ENCODE measurements at places on chromosomes 5 and 9. TPM values are rescaled to one million over a fixed set of nuclear protein-coding genes. Genes with fewer than 3 reads are reported as not detected.
A peak's percentile ranks its signal among the peaks of the same experiment; 100 is the strongest.

The PCDHGB6 gene
- 0.38 TPM for polyA plus RNA-seq

The NAIP gene
- polyA plus RNA-seq: 3.7 TPM

DNA sequence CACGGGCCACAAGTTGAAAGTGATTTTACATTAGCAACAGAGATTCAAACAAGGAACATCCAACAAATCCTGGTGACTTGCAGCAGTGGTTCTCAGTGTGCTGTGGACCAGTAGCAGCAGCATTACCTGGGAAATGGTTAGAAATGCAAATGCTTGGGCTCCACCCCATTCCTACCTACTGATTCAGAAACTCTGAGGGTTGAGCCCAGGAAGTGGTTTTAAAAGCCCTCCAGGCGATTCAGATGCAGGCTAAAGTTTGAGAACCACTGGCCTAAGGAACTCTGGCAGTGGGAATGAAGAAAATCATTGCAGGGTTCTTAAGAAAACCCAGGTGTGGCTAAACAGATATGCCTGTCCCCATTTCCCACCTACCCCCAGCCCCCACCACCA, 398.8 kb downstream of the ENC1 start:
- H3K27me3 ChIP-seq: peaks cover 16% of the 10 kb centered on the region
- H3K27ac ChIP-seq: no peak overlapping the region
- DNase-seq: no peak
- no peaks in the 10 kb centered on the region for H3K36me3 ChIP-seq
- H3K4me1 ChIP-seq: no peaks in the 10 kb centered on the region
- no peak overlapping the region for H3K4me3 ChIP-seq

DNA sequence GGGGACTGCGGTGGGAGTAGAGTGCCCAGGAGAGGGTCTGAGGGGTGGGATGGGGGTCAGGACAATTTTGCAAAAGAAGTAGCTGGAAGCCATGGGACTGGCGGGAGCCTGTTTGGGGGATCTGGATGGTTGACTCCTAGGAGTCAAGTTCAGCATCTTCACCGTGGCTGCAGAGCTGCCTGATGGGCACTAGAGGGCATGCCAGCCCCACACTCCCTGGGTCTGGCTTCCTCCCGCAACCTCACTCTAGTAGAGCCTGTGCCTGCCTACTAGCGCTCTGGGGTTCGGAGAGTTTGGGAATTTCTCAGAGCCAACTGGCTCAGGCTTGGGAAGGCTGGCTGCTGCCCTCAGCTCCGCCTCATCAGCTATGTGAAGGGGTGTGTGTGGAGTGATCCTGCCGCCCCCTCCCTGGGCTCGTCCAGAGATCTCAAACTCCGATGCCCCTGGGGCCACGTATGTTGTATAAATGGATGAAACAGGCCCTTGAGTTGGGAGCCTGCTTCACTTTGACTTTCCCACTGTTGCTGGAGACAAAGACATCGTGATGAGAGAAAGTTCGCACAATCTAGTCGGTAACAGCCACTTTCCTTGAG, 10.8 kb downstream of the TSPAN17 start:
- peaks cover 41% of the 10 kb centered on the region for H3K4me1 ChIP-seq
- peaks cover 23% of the 10 kb centered on the region for H3K36me3 ChIP-seq
- DNase-seq: peak; percentile 66
- H3K27me3 ChIP-seq: peaks cover 7% of the 10 kb centered on the region

DNA sequence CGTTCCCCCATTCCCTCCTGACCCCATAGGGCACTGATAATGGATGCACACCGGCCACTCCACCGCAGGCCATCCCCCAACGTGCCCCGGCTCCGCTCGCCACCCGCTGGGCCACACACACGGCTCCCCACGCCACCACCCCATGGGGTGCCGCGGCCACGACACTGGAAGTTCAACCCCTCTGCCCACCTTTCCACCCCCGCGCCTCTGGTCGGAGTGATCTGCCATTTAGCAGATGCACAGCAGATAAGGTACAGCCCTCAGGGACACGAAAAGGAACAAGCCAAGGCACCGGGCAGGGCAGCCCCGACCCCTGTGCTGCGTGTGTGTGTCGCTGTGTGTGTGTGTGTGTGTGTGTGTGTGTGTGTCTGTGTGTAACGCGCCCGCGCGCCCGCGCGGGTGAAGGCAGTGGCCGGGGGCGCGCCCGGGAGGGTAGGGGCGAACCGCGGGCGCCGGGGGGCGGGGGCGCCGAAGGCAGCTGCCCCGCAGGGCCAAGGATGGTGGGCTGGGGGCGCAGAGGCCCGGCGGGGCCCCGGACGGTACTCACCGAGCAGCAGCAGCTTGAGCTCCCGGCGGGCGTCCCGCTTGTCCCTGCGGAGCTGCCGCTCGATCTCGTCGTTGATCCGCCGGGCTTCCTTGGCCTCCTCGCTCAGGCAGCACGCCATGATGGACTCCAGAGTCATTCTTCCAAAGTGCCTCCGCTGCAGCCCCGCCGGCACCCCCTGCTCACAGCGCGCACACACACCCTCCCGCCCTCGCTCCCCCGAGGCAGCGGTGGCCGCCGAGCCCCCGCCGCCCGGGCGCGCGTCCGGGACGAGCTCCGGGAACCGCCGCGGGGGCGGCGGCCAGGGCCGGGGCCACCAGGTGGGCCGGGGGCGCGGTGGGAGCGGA, 813 bp downstream of the GNAQ start:
- H3K27me3 ChIP-seq: peaks cover 7% of the 10 kb centered on the region
- peaks cover 60% of the 10 kb centered on the region for H3K4me1 ChIP-seq
- H3K4me3 ChIP-seq: peak overlapping the region; percentile 88
- H3K27ac ChIP-seq: peak overlapping the region; percentile 89
- no peaks in the 10 kb centered on the region for H3K36me3 ChIP-seq
- peak; percentile 58 for DNase-seq

GRCh38 chr5:80246995-80247729, 8.7 kb downstream of the SERINC5 start:
- peaks cover 3% of the 10 kb centered on the region for H3K4me1 ChIP-seq
- peaks cover 3% of the 10 kb centered on the region for H3K27me3 ChIP-seq
- no peak for DNase-seq
- H3K4me3 ChIP-seq: no peak overlapping the region

GRCh38 chr5:169101966-169102365, 199.0 kb downstream of the SLIT3 start:
- H3K36me3 ChIP-seq: no peaks in the 10 kb centered on the region
- DNase-seq: no peak
- no peak overlapping the region for H3K4me3 ChIP-seq
- H3K4me1 ChIP-seq: no peaks in the 10 kb centered on the region

GRCh38 chr5:58871648-58872242, 288.9 kb downstream of the RAB3C start:
- peak; percentile 8 for DNase-seq
- no peak overlapping the region for H3K27ac ChIP-seq
- H3K4me1 ChIP-seq: no peaks in the 10 kb centered on the region
- H3K36me3 ChIP-seq: no peaks in the 10 kb centered on the region

DNA sequence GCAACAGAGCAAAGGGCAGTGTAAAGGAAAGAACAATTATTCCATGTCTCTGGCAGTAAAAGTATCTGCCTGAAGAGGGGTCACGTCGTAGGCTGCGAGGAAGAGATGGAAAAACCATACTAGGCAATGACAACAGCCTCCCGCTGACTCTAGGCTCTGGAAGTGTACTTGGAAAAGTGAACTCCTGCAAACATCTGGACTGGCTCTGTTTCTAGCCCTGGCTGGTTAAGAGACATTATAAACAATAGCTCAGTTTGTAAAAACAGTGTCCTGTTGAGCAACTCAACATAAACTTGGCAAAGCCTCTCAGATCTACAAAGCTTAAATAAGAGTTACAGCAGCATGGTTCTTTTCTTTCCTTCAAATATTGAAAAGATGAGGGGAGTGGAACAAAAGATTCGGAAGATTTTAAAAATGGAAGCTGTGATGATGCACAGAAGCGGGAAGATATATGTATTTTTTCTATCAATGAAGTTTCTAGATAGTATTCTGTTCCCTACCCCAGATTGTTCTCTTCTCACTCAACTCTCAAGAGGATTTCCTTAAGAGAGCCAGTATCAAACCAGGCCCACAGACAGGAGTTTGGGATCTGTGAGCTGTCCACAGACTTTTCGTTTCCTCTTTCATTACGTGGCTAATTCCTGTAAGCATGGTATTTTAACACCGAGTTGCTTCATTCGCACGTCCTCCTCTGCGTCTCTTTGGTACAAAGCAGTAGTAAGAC, 79.4 kb downstream of the SPTLC1 start:
- no peak for DNase-seq
- no peak overlapping the region for H3K27ac ChIP-seq
- H3K36me3 ChIP-seq: peaks cover 34% of the 10 kb centered on the region
- no peaks in the 10 kb centered on the region for H3K27me3 ChIP-seq
- no peak overlapping the region for H3K4me3 ChIP-seq

GRCh38 chr5:95988877-95989276, 27.2 kb upstream of the ELL2 start:
- no peak for DNase-seq
- no peaks in the 10 kb centered on the region for H3K27me3 ChIP-seq
- no peak overlapping the region for H3K27ac ChIP-seq
- no peak overlapping the region for H3K4me3 ChIP-seq
- H3K36me3 ChIP-seq: no peaks in the 10 kb centered on the region
- H3K4me1 ChIP-seq: no peaks in the 10 kb centered on the region

GRCh38 chr9:33851301-33851700, 34.3 kb downstream of the UBE2R2 start:
- no peak for DNase-seq
- no peaks in the 10 kb centered on the region for H3K36me3 ChIP-seq

DNA sequence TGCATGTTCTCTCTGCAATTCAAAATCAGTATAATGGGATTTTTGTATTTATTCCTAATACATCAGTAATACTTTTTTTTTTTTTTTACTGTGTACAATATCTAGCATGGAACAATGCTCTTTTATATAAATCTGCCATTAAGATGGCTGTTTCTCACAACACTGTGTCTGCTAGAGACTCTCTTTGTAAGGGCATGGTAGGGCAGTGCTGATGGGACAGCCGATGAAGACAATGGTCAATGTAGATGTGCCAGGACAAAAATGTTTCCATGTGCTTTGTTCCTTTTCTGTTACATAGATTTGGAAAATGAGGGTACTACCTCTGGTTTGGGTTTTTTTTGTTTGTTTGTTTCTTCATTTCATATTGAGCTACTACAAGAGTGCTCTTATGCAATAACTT, 95.3 kb upstream of the ITGA2 start:
- no peak overlapping the region for H3K4me3 ChIP-seq
- no peak overlapping the region for H3K27ac ChIP-seq
- H3K4me1 ChIP-seq: no peaks in the 10 kb centered on the region
- no peaks in the 10 kb centered on the region for H3K36me3 ChIP-seq

DNA sequence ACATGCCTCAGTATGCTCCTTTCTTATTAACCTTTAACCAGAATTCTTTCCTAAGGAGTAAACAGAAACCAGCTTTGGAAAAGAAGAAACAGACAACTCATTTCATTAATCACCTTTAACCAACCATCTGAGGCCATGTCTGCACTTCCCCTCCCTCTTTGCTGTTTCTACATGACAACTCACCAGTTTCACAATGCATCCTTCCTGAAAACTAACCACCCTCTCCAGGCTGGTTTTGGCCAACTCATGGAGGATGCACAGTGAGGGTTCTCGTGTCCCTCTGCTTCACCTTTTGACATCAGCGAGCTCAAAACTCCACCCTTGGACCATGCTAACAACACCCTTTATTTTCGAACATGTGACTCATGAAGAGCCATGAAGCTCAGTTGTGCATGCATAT, 244.1 kb downstream of the ELAVL2 start:
- no peaks in the 10 kb centered on the region for H3K36me3 ChIP-seq
- no peak overlapping the region for H3K4me3 ChIP-seq
- H3K27me3 ChIP-seq: no peaks in the 10 kb centered on the region
- H3K4me1 ChIP-seq: no peaks in the 10 kb centered on the region

DNA sequence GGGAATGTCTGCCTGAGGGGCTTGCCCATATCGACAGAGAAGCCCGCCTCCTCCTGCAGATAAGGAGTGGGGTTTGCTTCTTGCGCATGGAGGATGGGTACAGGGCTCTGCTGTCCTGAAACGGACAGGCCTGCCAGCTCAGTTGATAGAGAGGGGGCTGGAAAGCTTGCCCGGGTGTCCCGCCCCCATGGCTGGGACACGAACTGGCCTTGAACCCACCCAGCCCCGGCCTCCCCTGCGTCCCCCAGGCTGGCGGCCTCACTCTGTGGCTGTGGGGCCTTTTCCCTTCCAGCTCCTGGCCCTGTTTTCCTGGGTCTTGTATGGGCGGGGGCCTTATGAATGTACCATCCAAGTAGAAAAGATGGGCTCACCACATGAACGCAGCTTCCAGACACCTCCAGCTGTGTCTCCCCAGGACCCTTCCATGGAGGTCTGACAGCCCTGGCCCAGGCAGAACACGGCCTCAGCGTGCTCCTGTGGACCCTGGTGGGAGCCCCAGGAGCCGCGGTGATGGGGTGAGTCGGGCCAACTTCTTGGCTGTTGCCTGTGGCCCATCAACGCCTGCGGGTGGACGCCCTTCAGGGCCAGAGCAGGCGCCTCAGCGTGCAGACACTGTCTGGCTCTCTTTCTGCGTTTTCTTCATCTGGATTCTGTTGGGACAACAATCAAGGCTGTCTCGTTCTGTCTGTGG, 15.9 kb upstream of the SLC2A6 start:
- no peak overlapping the region for H3K27ac ChIP-seq
- H3K4me1 ChIP-seq: no peaks in the 10 kb centered on the region
- H3K4me3 ChIP-seq: no peak overlapping the region
- DNase-seq: no peak

- DNase-seq: peak; percentile 23
- H3K36me3 ChIP-seq: peaks cover 10% of the 10 kb centered on the region
- peak overlapping the region; percentile 54 for H3K27ac ChIP-seq
- peaks cover 18% of the 10 kb centered on the region for H3K27me3 ChIP-seq
- peaks cover 35% of the 10 kb centered on the region for H3K4me1 ChIP-seq
Measured at GRCh38 chr5:73387149-73387591, 61.4 kb downstream of the FOXD1 start.

DNA sequence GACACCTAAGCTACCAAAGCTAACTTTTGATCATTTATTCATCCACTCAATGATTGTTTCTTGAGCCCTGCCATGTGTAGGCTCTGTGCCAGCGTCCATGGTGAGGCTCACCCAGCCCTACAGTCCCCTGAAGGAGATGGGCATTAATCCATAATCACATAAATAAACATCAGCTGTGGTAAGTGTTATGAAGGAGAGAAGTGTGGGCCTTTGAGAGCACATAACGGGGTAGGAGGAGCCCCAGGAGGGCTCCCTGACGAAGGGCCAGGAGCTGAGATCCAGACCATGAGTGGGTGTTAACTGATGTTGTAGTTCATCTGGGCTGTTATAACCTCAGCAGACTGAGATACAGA, 53.9 kb upstream of the AFAP1L1 start:
- H3K27me3 ChIP-seq: peaks cover 1% of the 10 kb centered on the region
- no peaks in the 10 kb centered on the region for H3K36me3 ChIP-seq
- DNase-seq: no peak
- H3K4me1 ChIP-seq: no peaks in the 10 kb centered on the region

Measured in immature natural killer cell (primary cell).